ENCODE measurements at places on chromosomes 2 and 18.

DNA sequence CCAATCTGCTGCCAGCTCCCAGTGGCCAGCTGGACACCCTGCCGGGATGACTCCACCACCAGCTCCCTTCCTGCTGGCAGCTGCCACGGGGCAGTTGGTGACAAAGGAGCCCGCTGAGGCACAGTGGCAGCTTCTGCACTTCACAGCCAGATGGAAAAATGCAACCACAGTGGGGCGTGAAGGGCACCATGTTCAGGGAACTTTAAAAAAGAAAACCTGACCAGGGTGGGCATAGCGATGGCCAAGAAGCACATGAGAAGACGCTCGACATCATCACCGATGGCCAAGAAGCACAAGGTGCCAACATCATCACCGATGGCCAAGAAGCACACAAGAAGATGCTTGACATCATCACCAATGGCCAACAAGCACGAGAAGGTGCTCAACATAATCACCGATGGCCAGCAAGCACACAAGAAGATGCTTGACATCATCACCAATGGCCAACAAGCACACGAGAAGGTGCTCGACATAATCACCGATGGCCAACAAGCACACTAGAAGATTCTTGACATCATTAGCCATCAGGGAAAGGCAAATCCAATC lies 243.5 kb downstream of the EIPR1 start:
- DNase-seq: no peak

DNA sequence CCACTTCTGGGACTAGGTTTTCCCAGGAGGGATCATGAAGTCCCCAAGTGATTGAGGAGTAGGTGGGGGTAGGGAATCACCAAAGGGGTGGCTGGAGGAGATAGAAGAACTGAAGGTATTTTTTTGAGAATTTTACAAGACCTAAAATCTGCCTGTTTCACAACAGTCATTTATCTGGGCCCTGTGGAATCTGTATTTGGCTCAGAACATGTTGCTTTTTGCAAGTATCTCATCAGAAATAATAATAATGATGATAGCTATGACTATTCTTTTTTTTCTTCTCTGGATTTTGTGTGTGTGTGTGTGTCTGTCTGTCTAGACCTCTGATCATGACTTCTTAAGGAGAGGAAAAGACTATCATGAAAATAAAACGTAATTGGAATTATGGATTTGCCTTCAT lies 13.9 kb downstream of the STON1 start:
- DNase-seq: no peak

DNA sequence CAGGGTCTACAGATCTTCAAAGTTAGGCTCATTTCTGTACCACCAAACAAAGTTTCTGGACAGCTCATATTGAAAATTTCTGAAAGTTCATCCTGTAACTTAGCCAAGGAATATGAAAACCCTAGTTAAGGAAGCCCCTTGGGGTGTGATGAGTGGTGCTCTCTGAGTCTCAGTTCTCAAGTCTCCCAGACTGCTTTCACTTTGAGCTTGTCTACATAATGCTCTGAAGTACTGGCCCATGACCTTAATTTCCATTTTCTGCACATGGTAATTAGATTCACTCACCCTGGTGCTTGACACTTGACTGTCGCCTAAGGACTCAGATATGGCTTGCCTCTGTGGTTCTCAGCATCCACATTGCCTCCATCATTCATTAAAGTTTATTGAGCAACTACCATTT lies 51.7 kb upstream of the SATB2 start:
- DNase-seq: no peak

GRCh38 chr2:99678625-99679024 lies 188.8 kb upstream of the REV1 start:
- DNase-seq: no peak

DNA sequence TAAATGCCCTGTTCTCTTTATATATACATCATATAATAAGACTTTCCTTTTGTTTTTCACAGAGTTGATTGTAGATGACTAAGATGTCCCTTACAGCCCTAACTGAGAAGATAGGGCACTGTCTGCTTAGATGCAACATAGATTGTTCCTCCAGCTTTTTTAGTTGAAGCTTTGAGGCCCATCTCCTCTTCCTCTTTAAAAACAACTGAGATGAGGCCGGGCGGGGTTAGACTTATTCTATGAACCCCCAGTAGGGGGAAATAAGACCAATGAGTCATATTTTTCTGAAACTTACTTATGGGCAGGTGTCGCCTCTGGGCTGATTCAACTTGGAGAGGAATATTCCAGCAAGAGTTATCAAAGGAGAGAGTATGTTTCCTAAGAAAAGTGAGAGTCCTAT lies 84.6 kb downstream of the FBXO15 start:
- DNase-seq: no peak

GRCh38 chr18:62187543-62188510 lies 772 bp downstream of the RELCH start:
- no peak for DNase-seq

- no peak for DNase-seq
Measured at GRCh38 chr2:209348433-209348832, 75.4 kb upstream of the MAP2 start.

GRCh38 chr2:112706170-112706664 lies 14.6 kb upstream of the NT5DC4 start:
- DNase-seq: no peak

DNA sequence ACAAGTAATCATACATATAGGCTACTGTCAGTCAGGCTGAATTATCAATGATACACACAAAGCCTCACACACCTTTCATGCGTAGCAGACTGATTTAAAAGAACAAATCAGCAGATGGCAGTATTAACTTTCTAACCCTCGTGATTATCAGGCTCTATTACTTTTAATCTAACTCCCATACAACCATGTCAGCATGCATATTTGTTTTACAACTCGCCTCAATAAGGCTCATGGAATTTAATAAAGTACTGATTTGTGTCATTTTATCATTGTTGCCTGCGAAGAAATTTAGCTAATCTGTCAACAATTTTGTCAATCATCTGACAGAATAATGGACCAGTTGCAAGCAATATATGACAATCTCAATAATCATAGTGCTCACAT lies 82.8 kb downstream of the SLC25A12 start:
- no peak for DNase-seq

- no peak for DNase-seq
Measured at GRCh38 chr18:51009072-51009471, 20.9 kb upstream of the SMAD4 start.

DNA sequence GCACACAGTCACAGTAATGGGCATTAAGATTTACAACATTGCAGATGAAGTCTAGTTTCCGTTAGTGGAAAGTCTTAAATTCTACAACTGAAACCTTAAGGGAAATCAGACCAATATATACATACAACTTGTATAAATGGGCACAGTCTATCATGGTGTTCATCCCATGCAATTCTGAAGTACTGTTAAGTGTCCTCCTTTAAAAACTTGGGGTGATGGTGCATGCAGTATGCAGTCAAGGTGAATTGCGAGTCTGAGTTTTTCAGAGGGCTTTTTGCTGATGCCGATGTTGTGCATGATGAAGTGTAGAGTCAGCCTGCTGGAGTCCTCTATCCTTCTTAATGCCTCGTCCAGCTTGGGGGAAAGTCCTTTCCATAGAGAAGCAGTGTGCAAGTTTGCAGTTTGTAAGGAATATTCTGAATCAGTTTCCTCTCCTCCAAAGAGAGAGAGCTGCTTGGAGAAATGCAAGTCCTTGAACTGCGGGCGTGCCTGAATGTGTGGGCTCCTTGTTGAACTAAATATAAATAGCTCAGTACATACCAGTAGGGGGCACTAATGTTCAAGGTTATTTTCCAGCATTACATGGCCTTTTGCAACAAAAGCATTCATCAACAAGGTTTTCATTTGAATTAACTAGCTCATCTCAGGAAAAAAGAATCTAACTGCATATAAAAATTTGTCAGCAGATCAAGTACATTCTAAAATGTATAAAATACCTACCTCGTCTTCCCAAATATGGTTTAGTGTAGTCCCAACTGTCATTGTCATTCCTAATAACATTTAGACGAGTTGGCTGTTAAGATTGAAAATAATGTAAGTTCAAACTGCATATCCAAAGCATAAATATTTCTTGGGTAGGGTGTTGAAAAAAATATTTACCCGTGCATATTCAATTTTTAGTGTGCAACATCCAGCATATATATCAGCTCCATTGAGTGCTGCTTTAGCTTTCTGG lies 21.3 kb downstream of the HNRNPLL start:
- DNase-seq: no peak

DNA sequence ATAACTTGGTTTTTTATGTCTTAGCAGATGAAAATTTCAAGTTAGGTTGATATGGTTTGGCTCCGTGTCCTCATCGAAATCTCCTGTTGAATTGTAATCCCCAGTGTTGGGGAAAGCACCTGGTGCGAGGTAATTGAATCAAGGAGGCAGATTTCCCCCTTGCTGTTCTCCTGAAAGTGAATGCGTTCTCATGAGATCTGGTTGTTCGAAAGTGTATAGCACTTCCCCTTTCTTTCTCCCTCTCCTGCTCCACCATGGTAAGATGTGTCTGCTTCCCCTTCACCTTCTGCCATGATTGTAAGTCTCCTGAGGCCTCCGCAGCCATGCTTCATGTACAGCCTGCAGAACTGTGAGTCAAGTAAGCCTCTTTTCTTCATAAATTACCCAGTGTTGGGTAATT lies 242.1 kb upstream of the TNP1 start:
- no peak for DNase-seq

DNA sequence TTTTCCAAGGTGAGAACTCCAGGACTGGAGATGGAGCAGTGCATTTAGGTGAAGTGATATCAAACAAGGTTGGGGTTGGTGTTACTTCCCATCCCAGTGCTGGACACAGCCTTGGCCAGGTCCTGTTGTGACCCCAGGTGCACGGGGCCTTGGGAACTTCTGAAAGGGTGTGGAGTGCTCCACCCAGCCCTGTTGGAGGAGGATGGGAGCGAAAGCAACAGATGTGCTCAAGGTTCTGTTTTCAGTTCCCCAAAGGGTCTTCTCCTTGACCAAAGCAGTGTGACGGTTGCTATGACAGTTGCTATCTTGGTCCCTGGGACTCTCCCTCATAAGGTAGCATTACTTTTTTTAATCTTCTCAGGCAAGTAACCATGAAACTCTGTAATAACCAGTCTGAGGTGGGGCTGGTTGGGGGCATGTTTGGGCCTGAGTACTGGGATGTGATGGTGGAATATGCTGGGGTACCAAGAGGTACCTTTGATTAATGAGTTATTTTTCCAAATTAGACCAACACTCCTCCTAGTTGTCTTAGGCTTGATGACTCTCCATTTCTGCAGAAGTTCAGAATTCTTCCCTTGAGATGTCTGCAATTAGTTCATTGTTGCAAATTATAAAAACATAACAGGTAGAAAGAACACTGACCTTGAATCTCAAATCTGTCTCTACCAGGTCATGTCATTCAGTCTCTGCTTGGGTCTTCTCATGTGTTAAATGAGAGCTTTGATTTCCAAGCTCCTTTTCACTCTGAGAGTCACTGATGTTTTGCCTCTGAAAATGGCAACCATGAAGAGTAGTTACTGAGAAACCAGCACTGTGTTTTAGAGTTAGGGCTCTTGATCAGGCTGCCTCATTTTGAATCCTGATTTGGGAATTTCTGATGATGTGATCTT lies 154.5 kb downstream of the RPIA start:
- no peak for DNase-seq

GRCh38 chr18:77255426-77256105 lies 5.9 kb downstream of the GALR1 start:
- no peak for DNase-seq

GRCh38 chr2:161415034-161415986 lies 787 bp upstream of the TBR1 start:
- DNase-seq: no peak

GRCh38 chr2:224723586-224724217 lies 7.5 kb upstream of the CCDC195 start:
- no peak for DNase-seq

GRCh38 chr2:160465002-160465401 lies 28.6 kb downstream of the RBMS1 start:
- no peak for DNase-seq

- DNase-seq: no peak
Measured at GRCh38 chr18:64803471-64803870, 654.6 kb upstream of the LINC00305 start.

GRCh38 chr2:63840081-63840784 lies 1.5 kb upstream of the UGP2 start:
- DNase-seq: no peak

DNA sequence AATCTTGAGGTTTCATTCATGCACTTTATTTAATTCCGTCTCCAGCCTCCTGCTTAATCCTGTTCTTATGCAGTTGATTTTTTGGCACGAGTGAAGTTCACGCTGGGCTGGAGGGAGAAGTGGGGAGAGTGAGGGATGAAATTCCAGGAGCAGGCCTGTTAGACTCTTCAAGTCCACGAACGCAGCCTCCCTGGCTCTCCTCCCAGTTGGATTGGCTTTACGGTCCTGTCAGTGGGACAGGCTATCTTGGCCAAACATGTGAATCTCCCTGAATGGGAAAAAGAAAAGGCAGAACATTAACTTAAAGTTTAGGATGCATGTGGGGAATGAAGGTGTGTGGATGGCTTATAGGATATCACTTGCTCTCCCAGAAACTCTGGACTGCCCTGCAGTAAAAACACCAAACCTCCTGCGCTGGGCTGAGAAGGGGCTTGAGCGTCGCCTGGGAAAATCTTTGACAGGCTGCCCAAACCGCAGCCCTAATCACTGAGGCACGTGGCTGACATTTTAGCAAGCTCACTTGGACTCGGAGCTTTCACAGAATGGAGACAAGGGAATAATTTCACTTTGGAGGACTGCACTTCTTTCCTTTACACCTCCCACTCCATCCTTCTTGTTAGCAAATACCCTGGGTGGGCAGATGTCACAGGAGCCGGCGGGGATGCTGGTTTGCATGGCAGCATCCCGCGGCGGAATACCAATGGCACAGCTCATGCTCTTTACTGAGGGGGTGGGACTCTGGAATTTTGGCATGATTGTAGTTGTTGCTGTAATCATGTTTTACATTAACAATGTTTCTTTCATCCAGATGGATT lies 93.9 kb downstream of the ACKR3 start:
- DNase-seq: no peak

- no peak for DNase-seq
Measured at GRCh38 chr2:65045651-65046050, 10.6 kb upstream of the CEP68 start.

GRCh38 chr2:219254590-219255201 lies 978 bp upstream of the TUBA4A start:
- DNase-seq: no peak
